NCI-H82 (cell line): ENCODE measurements at places on chromosomes 4 and X.

DNA sequence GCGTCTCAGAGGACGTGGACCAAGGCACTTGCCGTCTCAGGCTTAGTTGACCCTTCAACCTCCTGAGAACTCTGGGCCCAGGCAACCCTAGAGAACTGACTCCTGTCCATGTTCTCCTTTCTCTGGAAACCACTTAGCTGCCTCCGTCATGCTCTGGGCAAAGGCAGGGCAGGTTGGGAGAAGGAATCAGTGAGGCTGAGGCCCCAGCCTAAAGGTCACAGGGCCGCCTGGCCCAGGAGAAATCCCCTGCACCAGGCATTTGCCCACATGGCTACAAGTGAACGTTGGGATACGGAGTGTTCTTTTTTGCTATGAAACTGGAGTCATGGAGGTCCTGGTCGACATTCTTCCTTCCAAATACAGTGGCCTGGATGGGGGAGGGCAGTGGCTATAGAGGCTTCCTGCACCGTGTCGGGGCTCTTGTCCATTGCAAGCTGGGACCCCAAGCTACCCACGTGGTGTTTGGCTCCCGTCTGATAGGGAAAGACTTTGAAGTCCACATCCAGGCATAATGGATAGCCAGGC, 76.0 kb downstream of the CRMP1 start:
- DNase-seq, result no peak

- peak; percentile 13 for DNase-seq
Observed at GRCh38 chr4:19241895-19242294, 1009.8 kb upstream of the SLIT2 start.

GRCh38 chr4:85928775-85929591, 430.9 kb downstream of the MAPK10 start:
- no peak for DNase-seq

- no peak for DNase-seq
Observed at GRCh38 chr4:179447308-179447707, 2005.1 kb upstream of the AGA start.

- DNase-seq, result peak; percentile 64
Observed at GRCh38 chrX:72123471-72124185, 8.1 kb downstream of the RTL5 start.

DNA sequence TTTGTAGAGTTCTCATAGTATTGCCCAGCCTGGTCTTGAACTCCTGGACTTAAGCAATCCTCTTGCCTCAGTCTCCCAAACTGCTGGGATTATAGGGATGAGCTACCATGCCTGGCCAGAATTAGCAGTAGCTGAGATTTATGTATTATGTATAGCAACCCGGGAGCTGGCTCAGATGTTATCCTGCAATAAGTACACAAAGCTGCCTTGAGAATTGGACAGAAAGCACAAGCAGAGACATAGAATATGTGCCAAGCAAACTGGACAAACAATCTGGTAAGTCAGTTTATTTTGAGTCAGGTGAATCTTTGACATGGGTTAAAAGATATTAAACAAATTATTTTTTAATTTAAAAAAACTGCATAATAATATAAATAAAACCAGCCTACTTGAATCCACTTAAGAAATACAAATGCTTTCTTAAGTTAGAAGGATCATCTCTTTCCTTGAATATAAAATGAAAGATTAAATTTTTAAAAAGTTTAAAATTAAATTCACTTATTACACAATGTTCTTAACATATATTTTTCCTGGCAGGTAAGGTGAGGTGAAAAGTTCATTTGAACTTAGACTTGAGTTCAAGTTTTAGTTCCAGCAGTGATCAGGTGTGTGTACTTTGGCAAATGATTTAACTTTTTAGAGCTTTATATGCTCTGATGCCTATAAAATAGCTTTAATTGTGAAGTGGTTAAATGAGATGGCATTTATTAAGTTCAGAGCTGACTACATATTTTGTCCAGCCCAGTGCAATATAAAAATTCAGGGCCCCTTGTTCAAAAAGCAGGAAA, 87.8 kb upstream of the ACSL1 start:
- DNase-seq, result no peak

- no peak for DNase-seq
Observed at GRCh38 chr4:38367642-38368174, 296.3 kb upstream of the KLF3 start.

DNA sequence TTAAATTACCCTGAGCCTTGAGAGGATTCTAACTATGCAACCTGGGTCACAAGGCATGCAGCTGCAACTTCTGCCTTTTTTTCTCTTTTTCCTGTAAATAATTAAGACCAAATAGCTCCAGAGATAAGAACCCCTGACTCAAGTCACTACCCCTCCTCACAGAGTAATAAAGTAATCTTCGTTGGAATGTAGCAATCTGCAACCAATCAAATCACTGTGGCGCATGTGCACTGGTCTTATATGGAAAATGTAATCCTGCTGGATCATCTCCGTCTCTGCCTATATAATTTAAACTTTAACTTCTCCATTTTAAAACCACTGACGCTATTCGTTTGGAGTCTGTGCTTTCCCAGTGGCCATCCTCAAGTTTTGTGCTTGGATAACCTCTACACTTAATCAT, 6.1 kb upstream of the EFHC2 start:
- no peak for DNase-seq

DNA sequence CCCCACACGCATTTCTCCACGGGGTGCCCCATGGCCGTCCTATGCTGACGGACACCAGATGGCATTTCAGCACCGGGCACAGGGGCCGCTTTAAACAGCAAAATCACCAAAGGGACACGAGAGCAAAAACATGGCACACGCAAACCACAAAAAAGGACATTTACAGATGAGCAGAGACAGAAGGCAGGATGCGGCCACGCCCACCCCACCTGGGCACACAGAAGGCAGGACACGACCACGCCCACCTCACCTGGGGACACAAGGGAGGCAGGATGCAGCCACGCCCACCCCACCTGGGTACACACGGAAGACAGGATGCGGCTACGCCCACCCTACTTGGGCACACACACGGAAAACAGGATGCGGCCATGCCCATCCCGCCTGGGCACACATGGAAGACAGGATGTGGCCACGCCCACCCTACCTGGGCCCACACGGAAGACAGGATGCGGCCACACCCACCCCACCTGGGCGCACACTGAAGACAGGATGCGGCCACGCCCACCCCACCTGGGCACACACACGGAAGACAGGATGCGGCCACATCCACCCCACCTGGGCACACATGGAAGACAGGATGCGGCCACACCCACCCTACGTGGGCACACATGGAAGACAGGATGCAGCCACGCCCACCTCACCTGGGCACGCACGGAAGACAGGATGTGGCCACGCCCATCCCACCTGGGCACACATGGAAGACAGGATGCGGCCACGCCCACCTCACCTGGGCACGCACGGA, 69.1 kb downstream of the FAM53A start:
- DNase-seq, result no peak

DNA sequence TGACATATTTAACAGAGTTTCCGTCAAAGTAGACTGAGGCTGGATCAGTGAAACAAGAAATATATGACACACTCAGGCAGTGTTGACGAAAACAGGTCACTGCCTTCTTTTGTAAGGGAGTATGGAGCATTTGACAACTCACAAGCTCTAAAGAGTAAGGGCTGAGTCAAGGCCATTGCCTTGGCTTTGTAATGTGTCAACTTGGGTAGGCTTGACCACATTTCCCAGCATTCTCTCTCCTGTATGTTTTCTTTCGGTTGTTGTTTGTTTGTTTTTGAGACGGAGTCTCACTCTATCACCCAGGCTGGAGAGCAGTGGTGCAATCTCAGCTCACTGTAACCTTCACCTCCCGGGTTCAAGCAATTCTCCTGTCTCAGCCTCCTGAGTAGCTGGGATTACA, 125.0 kb upstream of the MBNL3 start:
- DNase-seq, result no peak

GRCh38 chr4:104905546-104905945, 241.1 kb upstream of the TET2 start:
- DNase-seq, result no peak

DNA sequence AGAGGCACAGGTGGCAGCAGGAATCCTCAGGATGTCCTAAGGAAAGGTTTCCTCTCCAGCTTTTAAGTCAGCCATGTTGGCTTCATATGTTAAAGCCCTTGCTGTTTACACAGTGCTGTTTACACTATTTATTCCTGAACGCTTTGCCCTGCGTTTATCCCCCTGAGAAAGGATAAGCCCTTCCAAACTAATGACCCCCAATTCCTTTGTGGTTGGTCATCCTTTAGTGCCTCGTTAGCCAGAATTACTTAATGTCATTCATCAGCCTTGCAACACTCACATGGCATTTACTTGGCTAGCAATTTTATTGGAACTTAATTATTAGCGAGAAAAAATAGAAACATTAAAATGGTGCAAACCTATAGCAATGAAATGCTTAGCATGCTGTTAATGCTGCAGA, 23.8 kb downstream of the VCX2 start:
- peak; percentile 62 for DNase-seq
